Anterior cingulate cortex (tissue), 58 donors: ENCODE measurements at places on chromosomes 4 and X.

- DNase-seq: peak; percentile 48
Measured at GRCh38 chr4:57410331-57411052, 300.3 kb upstream of the IGFBP7 start.

- DNase-seq: no peak
Measured at GRCh38 chr4:13917015-13917414, 289.5 kb upstream of the BOD1L1 start.

GRCh38 chr4:70365479-70365878, 4.9 kb downstream of the SMR3A start:
- no peak for DNase-seq

DNA sequence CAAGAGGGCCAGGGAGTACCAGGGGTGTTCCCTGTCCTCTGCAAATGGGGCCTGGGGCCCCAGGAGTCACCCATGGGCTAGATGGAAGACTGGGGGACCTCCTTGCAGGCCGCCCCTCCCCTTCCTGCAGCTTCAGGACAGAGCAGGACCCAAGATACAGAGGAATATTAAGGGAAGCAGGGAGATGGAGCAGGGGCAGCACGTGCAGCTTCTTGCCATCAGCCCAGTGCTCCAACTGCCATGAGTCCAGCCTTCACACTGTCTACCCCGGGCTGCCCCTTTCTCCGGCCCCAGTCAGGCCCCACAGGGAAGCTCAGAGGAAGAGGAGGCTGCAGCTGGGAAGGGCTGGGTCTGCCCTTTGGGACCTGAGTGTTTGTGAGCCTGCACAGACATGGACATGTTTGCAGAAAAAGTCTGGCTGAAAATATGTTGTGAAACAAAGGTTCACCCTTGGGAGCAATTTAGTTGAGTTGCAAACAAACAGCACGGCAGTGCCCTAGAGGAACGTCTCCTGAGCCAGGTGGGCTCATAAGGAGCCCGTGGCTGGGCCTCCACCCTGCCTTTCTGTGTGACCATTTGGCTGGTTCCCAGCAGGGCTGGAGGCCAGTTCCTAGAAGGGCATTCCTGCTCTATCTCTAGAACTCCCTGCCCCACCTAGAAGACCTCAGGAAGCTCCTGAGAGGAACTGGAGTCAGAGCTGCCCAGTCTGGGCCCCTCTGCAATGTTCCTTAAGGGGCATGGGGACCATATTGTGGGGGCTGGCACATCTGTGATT, 8.9 kb downstream of the FATE1 start:
- DNase-seq: no peak

DNA sequence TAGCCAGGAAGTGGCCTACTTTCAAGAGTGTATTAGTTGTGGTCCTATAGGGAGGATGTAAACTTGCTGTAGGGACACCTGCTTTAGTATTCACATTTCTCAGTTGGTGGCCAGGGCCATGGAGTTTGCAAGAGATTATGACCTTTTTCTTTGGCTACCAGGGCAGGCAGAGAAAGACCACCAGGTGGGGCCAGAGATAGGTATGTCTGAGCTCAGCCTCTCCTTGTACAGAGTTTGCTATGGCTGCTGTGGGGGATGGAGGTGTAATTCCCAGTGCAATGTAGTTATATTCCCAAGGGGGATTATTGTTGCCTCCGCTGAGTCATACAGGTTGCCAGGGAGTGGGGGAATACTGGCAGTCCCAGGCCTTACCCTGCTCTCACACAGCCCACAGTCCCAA, 26.3 kb upstream of the DACH2 start:
- no peak for DNase-seq

DNA sequence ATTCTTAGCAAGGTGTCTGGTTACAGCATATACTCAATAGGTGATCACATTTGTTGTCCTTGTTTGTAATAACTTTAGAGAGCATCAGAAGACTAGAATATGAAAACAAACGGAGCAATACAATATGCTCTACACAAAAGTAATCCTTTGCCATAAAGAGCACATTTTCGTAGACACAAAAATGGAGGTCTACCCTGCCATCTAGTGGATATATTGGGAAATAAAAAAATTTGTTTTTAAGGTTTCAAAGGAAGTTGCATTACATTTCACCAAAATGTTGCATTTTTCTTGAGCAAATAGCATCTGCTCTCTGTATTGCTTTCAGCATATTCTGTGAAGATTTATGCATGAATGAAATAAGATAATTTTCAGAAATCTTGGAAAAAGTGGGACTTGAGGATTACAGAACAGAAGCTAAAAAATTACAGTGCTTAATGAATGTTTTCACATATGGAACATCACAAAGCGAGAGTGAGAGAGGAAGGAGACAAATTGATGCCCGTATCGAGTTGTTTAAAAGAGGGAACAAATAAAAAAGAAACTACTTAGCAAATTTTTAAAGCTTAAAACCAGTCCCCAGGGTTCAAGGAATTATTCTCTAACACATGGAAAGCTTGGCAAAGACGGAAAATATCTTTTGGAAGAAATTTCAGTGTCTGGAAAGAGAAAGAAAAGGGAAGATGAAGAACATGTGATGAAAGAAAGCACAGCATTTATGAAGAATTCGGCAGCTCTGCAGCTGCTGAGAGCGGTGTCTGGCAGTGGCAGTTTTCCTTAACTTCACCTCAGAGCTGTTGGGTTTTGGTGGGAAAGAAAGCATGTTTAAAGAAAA, 390.1 kb downstream of the ANKRD50 start:
- DNase-seq: no peak

DNA sequence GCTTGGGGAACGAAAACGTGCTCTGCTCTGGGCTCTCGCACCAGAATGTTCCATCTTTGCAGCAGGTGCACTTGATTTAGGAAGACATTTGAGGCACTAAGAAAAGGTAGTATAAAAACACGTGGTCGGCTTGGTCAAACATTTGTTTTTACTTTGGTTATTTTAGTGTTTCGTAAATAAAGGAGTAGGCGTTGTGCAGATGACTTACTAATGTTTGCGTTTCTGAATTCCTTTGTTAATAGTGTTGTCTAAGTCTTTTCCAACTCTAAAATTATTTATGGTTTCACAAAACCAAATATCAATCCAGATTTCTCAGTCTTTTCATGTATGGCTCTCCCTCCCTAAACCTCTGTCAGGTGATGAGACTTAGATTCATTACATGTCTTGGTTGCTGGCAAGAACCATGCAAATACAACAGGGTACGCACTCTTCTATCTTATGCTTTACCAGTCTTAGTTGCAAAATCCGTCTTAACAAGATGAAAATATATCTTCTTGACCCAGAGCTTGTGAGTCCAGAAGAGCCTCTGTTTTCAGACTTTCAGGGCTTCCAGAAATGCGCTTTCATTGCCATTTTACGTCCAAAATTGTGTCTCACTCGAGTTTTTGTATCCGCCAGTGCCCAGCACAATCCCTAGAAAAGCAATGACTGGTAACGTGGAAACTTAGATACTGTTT, 686 bp downstream of the MTHFD2L start:
- no peak for DNase-seq

- peak; percentile 86 for DNase-seq
Measured at GRCh38 chrX:131802836-131803626, 220.1 kb upstream of the STK26 start.

DNA sequence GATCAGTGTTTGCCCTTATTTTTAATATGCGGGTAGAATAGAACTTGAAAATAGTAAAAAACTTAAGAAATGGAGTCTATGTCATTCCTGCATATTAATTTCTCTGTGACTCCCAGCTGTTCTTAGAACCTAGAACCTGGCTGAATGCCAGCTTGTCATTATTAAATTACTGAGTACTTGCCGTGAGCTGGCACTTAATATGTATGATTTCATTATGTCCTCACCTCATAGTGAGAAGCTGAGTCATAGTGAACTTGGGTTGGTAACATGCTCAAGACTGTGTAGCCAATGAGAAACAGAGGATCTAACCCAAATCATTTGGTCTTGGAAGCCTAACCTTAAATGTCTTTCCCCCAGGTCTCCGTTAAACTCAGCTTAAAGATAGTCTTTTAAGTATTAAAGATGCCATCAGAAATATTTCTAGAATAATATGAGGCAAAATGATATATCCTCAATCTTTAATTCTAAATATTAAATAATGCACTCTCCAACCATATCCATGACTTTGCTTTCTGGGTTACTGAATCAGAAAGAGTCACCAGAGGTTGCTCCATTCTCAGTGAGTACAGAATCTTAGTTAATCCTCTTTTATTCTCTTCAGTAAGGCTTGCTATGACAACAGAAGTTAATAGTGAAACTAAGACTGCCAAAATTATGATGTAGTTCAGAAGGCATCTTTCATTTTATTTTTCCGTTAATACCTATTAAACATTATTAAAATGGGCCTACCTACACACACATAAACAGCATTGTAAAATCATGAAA, 58.6 kb upstream of the TLL1 start:
- DNase-seq: no peak

DNA sequence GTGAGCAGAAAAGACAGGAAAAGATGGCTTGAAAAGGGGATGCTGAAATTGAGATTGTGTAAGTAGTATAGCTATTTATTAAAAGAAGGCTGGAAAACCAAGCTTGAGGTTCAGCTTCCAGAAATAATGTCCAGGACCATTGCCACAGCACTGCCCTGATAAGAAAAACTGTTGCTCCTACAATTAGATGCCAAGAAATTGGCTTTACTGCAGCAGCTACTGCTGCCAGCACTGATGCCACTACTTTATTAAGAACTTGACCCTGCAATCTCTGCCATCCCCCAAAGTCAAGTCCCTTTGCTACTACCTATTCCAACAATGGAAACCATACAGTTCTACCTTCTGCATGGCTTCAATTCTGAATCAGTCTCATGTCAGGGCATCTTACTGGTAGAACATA, 130.0 kb upstream of the VAMP7 start:
- no peak for DNase-seq

DNA sequence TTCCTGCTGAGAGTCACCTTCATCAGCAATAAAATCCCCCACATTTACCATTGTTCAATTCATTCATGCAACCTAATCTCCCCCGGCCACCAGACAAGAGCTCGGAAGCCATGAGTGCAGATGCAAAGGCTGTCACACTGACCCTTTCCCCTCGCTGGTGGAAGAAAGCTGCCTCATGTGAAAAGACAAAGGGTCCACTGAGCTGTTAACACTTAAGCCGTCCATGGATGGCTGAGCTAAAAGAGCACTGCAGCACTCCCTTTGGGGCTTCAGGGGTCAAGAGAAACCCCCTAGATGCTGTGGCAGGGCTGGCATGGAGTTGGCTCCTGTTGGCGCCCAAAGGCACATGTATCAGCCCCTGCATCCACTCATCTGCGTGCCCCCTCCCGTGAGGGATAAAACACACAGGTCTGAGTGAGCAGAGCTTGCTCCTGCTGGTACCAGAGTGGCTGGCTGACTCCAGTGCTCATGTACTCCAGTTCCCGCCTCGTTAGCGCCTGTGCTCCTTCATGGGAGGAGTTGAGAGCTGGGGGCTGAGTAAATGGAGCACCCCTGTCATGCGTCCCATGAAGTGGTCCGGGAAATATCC, 216.5 kb downstream of the PDHA2 start:
- DNase-seq: no peak
